ENCODE measurements at places on chromosomes 2 and 18. TPM values are rescaled to one million over a fixed set of nuclear protein-coding genes. Genes with fewer than 3 reads are reported as not detected.

The PFN4 gene
- not detected for total RNA-seq

The ERFE gene
- total RNA-seq: 14.1 TPM

The SPP2 gene
- total RNA-seq: not detected

The GATA6 gene
- total RNA-seq: 2.2 TPM

The NYAP2 gene
- 0.10 TPM for total RNA-seq

The CYBRD1 gene
- total RNA-seq: 122 TPM

The IL1F10 gene
- not detected for total RNA-seq

The ASB18 gene
- total RNA-seq: 3.5 TPM

GRCh38 chr2:152100961-152101360 lies 2.1 kb upstream of the CACNB4 start:
- no peak for DNase-seq

DNA sequence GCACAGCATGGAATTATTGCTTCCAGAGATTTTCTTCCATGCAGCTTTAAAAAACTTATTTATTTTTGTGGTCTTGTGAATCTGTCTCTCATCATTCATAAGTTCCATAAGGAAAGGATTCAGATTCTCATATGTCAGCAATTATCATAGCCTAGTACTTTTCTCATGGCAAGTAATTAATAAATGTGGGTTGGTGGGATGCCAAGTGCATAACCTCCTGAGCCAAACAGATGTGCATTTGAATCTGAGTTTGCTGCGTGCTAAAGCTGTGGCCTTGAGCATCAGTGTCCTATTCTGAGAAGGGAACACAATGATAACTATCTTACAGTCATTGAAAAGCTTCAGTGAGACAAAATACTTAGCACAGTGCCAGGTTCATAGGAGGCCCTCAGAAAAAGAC lies 331.9 kb downstream of the PDE11A start:
- DNase-seq: peak; percentile 87

DNA sequence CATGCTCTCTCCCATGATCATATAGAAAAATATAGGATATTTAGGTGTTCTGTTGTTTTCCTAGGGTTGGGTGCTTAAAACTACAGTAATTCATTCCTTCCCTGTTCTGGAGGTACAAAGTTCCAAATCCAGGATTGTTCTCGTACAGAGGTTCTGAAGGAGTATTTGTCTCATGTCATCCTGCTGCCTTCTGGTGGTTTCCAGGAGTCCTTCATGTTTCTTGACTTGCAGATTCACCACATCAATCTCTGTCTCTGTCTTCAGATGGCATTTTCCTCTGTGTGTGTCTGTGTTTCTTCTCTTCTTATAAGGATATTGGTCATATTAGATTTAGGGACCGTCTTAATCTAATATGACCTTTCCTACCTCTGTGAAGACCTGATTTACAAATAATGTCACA lies 397.9 kb downstream of the NYAP2 start:
- no peak for DNase-seq

- no peak for DNase-seq
These were observed 14.5 kb downstream of the ATG16L1 start for GRCh38 chr2:233265899-233266431.

GRCh38 chr2:23418056-23418455 lies 33.1 kb downstream of the KLHL29 start:
- DNase-seq: no peak

DNA sequence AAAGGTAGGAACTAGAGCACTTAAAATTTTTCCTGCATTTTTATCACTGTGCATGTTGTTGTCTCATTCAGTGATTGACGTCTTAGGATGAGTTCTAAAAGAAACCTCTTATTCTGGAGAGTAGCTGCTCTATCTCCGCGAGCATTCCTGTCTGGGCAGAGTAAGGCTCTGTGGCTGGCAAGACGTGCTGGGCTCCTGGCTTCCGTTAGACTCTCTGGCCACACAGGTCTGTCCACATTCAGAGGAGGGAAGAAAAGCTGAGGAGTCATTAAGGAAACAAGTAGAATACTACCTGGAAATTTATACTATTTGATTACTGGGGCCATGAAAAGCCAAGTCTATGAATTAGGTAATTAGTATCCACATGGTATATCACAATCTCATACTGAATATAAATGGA lies 138.0 kb upstream of the DNMT3A start:
- DNase-seq: no peak

GRCh38 chr18:23121133-23121532 lies 14.2 kb upstream of the CABLES1 start:
- DNase-seq: no peak

DNA sequence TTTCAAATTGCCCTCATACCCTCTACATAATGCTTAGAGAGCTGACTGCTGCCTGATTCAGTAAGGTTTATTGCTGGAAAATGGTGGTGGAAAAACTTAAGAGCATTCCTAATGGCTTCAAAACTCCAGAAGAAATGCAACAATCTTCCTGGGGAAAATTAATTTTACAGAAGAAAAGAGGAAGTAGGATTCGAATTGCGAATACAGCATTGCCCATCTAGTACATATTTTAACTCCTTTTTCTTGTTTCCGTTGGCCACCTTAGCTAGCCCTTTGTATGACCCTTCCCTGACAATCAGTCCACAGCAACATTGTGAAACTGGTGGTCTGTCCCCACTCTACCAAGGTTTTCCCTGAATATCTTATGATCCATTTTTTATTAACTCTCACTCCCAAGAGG lies 224.7 kb downstream of the MTX2 start:
- no peak for DNase-seq

DNA sequence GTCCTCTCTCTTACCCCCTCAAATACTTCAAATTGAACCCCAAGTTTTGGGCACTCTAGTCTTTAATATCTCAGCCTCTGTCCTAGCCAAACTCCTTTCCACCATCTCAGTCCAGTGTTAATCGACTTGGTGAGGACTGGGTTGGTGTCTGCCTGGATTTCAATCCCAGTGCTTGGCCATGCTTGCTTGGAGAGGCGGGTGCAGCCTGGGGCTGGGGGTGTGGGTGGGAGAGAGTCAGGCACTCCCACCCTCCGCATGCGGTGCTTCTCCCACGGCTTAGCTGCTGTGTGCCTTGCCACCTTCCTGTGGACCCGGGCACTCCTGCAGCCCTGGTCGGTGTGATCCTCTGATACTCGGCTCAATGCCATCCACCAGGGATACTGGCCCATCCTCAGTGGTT lies 220.8 kb upstream of the HDAC4 start:
- no peak for DNase-seq

GRCh38 chr2:130351711-130352110 lies 4.1 kb upstream of the PTPN18 start:
- no peak for DNase-seq
